Right forelimb (tissue), 1 donor: ENCODE measurements at places on chromosomes 5 and 9.

DNA sequence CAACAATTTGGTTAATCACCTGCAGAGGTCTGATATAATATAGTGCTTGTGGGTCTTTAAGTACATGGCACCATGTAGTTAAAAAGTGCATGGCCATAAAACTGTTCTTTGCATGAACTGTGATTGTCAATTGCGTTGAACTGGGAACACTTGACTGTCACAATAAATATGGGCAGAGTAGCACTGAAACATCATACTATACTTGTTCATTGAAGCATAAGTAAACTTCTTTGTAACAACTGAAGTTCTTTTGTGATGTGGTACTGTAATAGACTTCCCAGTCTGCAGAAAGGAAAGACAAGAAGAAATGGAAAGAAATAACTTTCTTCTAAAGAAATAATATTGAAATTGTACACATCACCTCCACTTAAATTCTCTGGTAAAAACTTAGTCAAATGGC, 9.8 kb upstream of the NTRK2 start:
- no peak for DNase-seq

DNA sequence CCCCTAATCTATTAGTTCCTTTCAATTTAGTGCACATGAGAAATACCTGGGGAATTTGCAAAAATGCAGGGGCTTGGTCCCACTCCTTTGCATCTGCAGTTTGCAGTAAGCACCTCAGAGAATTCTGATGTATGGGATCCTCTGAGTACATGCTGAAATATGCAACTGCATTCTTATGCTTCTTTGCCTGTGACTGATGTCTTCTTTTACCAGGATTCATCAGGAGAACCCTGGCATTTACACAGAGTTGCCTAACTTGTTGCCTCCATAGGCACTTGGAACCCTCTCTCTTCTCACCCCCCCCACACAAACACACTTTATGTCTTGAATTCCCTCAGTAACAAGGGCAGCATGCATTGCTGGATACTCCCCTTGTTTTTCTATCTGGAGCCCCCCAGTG, 173.1 kb downstream of the KDM4C start:
- DNase-seq: no peak

DNA sequence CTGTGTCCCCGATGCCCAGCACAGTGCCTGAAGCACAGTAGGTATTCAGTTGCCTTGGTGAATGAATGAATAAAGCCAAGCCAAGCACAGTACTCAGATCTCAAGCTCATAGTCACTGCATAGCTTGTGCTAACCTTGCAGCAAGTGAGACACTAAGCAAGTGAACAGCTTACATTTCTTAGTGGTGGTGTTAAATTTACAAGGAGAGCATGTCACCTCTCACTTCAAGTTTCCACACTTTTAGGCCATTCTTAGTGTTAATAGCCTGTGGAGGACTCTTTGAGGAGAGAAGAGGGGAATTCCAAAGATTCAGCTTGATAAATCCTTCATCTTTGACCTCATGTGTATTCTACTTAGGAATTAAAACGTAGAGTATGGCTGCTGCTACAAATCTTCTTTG, 104.7 kb downstream of the C9orf152 start:
- DNase-seq: no peak

DNA sequence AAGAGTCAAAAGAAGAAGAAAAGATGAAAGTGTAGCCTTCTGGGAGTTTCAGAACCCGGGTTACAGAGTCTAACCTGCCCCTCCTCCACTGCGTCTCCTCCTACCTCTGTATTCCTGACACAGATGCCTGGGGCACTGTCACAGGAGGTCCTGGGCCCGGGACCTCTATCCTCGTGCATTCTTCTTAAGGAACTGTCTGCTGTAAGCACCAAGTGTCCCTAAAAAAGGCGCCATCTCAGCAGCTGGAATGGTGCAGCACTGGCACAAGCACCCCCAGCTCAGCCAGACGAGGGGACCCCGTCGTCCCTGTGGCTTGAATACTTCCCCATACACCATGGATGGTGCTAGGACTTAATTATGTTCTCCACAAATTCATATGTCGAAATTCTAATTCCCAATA, 35.8 kb upstream of the MVB12B start:
- no peak for DNase-seq
